Activated CD4-positive, alpha-beta T cell treated with anti-CD3 and anti-CD28 coated beads, Interleukin-2, amount 10 ng/mL, durations not matched to agents 24 days and 14 days (primary cell): ENCODE measurements at places on chromosomes 1 and 21.

DNA sequence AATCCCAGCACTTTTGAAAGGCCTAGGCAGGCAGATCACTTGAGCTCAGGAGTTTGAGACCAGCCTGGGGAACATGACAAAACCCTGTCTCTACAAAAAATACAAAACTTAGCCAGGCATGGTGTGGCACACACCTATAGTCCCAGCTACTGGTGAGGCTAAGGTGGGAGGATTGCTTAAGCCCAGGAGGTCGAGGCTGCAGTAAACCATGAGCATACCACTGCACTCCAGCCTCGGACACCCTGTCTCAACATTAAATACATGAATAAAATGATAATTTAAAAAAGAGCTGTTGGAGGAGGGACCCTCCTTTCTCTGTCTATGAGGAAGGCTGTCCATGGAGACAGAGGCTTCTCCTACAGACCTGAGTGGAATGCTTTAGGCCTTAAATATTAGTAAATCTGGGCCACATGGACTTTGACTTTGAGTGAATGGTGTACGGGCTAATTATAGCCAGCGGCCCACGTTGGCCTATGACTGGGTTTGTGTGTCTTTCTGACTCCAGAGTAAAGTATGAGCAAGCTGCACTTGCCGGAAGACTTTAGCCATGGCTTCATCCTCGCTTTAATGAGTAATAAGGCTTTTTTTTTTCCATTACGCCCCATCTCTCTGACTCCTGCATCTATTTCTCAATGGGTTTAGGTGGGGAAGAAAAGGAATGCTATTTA is 21.3 kb downstream of the RAB3B start:
- DNase-seq = no peak

GRCh38 chr1:90045853-90046563 is 51.1 kb downstream of the ZNF326 start:
- DNase-seq = peak; percentile 61

GRCh38 chr1:154694995-154695394 is 87.0 kb upstream of the ADAR start:
- no peak for DNase-seq

GRCh38 chr21:44984792-44985440 is 45.1 kb downstream of the SLX9 start:
- DNase-seq = no peak

DNA sequence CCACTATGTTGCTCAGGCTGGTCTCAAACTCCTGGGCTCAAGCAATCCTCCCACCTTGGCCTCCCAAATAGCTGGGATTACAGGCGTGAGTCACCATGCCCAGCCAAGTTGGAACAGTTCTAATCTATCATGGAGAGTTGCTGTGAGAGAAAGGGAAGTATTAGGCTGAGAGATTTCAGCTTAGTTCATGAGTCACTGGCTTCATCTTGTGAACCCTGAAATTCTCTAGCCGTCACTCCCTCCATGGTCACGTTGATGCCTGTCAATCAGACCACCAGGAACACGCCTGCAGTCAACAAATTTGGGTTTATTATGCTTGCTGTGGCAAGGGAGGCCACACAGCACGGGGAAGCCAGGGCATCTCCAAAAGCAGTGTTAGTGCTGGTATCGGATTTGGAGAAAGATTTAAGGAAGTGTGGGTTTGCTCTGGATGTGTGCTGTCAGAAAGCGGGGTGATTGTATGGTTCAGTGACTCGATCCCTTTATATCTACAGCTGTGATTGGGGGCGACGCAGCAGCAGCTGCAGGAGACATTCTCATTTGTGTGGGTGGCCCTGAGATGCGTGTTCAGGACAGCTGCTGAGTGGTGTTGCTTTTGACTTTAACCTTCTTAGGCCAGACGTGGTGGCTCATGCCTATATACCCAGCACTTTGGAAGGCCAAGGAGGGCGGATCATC is 18.7 kb downstream of the UQCRHL start:
- DNase-seq = no peak

DNA sequence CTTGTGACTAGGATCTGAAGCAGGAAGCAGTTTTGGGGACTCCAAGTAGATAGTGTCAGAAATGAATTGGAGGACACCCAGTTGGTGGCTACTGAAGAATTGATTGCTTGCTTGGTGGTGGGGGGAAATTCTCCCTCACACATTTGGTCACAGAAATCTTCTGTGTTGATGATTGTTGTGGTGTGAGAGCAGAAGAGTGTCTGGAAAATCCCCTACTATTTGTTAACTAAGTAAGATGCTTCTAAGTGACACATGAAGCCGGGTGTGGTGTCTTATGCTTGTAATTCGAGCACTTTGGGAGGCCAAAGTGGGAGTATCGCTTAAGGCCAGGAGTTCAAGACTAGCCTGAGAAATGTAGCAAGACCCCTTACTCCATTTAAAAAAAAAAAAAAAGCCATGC is 22.5 kb upstream of the IPP start:
- no peak for DNase-seq

DNA sequence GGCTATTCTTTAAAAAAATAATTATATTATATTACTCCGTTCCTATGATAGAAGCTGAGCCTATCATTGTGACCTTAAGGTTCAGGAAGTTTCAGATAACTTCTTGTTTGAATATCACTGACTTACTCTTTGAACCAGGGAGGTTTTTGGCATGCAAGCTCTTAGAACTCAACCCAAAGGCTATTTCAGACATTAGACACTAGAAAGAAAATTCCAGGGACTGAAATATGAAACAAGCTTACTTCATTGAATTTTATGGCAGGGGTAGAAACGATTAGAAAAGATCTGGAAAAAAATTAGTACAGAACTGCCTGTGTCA is 159.6 kb downstream of the DENND1B start:
- no peak for DNase-seq

DNA sequence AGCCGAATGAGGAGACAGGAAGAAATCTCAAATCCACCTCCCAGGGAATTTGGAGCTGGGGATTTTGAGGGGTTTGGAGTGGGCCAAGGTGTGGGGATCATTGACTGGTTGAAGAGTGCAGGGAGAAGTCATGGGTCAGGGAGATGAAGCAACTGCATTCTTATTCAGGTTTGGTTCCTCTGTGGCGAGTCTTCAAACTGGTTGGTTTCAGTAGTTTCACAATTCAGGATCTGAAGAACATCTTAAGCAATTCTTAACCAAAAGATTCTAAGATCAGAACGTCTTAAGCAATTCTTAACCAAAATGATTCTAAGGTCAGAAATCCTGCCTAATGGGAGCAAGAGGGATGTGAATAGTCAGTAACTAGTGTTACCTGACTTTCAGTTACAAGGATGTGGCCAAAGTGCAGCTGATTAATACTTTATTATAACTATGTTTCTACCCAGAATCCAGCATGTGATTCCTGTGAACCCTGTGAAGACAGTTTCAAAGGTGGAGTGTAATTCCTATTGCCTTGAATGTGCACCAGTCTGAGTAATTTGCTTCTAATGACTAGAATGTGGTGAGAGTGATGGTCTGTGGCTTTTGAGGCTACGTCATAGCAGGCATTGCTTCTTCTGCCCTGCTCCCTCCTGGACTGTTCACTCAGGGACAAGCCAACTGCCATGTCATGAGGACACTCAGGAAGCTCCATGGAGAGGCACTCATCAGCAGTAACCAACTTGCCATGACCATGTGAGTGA is 61.2 kb downstream of the OLFML3 start:
- no peak for DNase-seq

- DNase-seq = no peak
Observed at GRCh38 chr1:181112071-181112929, 23.8 kb downstream of the IER5 start.

- DNase-seq = peak; percentile 73
Observed at GRCh38 chr1:226643611-226644540, 95.2 kb downstream of the ITPKB start.

DNA sequence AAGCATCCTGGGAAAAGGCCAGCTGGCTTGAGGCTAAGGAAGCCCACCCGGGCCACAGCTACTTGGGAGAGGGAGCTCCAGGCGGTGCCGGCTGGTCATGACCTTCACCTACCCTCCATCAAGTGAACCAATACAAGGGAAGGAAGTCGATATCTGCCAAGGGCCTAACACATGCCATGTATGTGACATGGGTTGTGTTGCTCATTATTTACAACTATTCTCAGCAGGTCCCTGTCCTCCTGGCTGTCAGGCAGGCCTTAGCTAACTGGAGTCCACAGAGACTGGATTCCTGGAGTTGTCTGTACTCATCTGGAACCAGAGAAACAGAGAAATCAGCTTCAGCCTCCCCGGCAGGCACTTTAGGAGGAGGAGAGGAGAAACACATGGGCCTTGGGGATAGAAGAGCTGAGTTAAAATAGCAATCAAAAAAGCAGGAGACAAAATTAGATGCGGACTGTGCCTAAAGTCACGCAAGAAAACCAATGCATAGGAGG is 15.7 kb downstream of the TCEA3 start:
- DNase-seq = no peak

GRCh38 chr1:17075470-17076255 is 21.8 kb upstream of the SDHB start:
- peak; percentile 79 for DNase-seq

GRCh38 chr21:44874497-44875315 is 1.2 kb upstream of the PTTG1IP start:
- peak; percentile 85 for DNase-seq

DNA sequence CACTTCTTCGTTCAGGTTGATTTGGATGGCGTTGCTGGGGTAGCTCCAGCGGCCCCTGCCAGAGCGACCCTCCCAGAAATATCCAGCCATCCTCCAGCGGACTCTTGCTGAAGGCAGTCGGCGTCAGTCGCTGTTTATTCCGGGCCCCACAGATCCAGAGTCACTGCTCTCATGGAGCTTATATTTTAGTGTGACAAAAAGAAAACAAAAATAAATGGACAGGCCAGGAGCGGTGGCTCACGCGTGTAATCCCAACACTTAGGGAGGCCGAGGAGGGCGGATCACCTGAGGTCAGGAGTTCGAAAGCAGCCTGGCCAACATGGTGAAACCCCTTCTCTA is 791 bp upstream of the CFAP298 start:
- DNase-seq = no peak

DNA sequence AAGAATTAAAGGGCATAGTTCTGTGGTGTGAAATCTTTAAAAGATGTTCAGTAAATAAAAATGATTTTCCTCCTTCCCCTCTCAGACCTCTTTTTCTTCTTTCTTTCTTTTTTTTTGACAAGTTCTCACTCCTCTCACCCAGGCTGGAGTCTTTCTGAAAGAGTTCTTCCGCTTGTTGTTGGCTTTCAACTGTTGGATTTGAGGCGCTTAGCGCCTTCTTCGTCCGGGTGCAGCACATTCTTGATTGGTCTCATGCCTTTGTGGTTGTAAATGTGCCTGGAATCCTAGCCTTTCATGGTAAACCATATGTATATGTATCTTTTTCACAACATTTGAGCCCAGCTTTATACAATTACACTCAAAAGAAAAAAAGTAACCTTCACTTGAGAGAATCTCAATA is 980 bp upstream of the METTL18 start:
- peak; percentile 73 for DNase-seq

GRCh38 chr1:178345807-178346206 is 151.0 kb downstream of the CLEC20A start:
- no peak for DNase-seq
